Forelimb muscle (tissue), 1 donor: ENCODE measurements at places on chromosomes 13 and 19.

GRCh38 chr19:30046522-30046921, 104.5 kb downstream of the URI1 start:
- DNase-seq = no peak

DNA sequence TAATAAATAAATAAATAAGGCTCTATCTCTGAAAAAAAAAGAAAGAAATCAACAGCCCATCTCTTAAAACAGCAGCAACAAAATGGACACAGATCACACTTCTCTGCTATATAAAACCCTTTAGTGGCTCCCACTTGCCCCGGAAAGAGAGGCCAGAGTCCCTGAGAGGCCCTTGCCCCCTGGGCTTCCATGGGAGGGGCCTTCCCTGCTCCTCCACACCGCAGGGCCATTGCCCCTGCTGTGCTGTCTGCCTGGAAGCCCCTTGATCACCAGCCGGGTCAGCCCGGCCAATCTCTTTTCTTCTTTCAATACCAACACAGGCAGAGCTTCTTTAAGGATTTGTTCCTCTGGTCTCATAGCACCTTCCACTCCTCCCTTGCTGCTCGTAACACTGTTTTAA, 171.1 kb downstream of the URI1 start:
- DNase-seq = no peak

- DNase-seq = no peak
These were observed 181.1 kb downstream of the FGF14 start for GRCh38 chr13:102220681-102221228.

GRCh38 chr13:112118451-112119064, 51.6 kb downstream of the SOX1 start:
- no peak for DNase-seq

DNA sequence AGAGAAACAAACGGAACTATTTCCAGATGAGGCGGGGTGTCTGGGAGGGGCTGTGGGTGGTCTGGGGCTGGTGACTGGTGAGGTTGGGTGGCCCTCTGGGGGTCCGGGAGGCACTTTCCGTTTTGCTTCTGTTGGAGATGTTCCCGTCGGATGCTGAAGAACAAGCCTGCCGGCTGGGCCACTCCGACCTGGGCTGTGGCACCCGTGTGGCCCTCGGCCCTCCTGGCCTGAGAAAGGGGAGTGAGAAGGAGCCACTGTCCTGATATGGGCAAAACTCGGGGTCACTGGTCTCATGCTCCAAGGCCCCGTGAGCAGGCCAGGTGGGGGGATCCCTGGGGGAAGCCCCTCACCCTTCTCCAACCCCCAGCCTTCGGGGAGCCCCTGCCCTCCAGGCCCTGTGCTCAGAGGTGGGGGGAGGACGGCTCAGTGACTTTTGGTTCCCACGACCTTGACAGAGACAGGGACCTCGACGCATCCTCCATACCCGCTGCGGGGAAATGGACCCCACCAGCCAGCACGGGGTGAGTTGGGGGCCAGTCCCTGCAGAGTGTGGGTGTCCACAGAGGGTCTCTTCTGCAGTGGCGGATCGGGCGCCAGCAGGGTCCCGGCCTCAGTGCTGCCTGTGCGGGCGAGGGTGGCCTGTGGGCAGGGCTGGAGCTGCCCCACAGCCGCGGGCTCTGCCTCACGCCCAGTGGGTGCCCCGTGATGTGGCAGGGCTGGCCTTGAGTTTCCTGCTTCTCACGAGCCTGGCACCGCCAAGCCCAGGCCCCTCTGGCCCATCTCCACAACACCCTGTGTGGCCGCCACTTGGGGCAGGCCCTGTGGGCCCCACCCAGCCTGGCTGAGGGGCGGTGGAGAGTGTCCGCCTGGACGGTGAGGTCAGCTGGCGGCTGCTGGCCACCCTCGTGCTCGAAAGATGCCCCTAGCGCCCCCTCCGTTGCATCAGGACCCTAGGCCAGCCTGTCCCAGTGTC, 4.4 kb upstream of the TBXA2R start:
- DNase-seq = no peak

DNA sequence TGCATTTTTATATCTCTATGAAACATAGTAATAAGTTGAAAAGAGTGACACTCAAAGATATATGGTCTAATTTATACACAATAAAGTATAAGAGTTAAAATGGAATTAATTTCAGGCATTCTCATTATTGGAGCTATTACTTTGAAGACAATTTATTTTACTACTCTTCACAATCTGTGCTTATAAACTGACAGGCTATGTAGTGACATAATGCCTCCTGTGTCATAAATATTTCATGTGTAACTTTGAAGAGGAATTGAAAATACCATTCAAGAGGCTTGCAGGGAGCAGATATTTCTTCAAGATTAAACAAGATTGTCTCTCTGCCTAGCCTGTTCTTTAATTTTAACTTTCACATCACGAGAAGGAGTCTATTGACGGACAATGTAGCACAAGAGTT, 1881.5 kb upstream of the PCDH20 start:
- DNase-seq = no peak
